ENCODE measurements at places on chromosomes 1 and 21. TPM values are rescaled to one million over a fixed set of nuclear protein-coding genes. Genes with fewer than 3 reads are reported as not detected.

DNA sequence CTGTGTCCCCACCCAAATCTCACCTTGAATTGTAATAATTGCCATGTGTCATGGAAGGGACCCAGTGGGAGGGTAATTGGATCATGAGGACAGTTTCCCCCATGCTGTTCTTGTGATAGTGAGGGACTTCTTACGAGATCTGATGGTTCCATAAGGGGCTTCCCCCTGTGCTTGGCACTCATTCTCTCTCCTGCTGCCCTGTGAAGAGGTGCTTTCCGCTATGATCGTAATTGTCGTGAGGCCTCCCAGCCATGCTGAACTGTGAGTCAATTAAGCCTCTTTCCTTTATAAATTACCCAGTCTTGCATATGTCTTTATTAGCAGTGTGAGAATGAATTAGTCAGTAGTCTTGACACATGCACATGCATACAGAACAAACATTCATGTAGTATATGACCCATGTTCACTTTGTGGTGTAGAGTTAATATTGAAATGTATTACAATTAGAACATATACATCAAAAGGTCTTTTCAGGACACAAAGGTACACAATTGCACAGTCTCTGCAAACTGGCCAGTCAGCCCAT is 16.9 kb upstream of the IFI16 start:
- no peak for DNase-seq

- no peak for DNase-seq
Observed at GRCh38 chr21:44867999-44868700, 5.3 kb downstream of the PTTG1IP start.

DNA sequence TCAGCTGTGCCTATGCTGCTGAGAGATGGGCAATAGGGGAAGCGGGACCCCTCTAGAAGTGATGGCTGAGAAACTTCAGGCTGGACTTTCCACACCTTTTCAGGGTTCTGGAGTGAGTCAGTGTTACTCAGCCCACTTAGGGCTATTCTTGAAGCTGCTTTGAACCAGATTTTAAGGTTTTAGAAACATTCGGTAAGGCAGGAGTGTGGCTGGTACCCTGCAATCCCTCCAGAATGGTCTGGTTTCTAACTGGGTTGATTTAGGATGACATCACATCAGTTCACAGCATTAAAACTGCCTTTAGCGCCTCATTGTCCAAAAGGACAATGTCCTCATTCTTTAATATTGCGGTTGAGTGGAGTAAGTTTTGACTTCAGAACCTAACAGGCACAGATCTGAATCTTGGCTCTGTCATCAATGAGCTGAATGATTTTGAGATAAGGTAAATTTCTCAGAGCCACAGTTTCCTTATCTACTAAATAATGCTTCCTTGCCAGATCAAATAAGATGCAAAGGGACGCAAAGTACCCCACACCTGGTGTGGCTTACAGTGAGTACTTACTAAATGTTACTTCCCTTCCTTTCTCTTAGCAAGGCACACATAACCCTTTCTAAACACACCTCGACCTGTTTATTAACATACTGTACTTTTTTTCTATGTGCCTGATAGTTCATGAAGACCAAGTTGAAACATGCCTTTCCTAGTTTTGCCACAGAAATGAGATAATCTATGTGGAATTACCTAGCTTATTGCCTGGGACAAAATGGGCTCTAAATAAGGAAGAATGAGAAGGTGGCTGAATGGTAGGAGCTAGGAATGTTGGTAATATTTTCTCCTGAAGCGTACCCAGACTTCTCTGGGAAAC is 209.8 kb downstream of the ROR1 start:
- no peak for DNase-seq

DNA sequence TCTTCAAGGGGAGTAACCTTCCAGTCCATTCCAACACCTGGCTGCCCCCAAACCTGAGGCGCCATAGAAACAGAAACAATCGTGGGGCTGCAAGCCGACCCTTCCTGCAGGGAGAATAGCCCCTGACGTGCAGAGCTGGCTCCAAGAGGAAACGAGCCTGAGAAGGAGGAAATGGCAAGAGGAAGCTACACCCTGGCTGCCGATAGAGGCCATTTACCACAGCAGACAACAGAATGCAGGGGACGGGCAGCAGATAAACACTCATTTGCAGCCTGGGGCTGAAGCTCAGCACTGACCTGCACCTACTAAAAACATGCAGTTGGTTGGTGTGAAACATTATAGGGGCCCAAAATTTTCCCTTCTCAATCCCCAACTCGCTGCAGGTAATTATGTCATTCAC is 8.7 kb upstream of the TDRD10 start:
- no peak for DNase-seq

DNA sequence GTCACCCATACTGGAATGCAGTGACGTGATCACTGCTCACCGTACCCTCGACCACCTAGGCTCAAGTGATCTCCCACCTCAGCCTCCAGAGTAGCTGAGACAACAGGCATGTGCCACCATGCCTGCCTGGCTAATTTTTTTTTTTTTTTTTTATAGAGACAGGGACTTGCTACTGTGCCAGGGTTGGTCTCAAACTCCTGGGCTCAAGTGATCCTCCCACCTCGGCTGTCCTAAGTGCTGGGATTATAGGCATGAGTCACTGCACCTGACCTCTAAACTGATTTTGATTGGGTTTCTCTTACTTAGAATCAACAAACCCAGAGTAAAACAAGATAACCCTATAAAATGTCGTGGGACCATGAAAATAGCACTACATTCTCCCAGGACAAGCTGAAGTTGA is 112.0 kb downstream of the UBE2U start:
- peak; percentile 62 for DNase-seq

Gene CFHR1
- total RNA-seq = not detected

GRCh38 chr1:100511058-100511457 is 26.9 kb upstream of the GPR88 start:
- no peak for DNase-seq

DNA sequence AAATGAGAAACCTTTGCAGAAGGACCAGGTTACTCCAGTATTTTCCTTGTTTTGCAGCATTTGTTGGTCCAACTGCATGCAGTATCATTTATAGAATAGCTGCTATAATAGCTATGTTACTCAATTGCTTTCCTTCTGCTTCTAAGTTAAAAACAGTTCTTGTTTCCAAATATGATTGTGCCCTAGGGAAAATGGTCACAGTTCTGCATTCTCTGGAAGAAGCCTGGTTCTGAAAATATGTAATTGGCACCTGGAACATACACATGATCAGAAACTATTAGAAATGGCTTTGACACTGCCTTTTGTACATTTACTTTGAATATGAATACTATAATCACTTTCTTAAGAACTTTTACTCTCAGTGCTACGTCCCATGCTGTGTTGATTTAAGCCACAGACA is 33.6 kb downstream of the HENMT1 start:
- DNase-seq = no peak

DNA sequence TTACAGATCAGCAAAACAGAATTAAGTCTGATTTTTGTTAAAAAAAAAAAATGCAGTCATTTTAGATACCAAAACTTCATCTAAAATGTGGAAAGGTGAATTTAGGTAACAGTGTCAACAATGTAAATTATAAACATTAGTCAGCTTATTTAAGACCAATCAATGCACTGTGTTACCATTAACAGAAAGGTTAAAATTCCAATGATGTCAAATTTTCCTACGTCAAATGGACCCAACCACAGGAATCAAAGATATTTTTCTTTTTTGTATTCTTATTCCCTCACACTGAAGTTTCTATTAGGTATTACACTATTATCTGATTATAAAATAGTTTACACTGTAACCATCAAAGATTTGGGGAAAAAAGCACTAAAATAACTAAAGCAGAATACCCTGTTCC is 6.5 kb downstream of the ARHGAP29 start:
- DNase-seq = no peak

- DNase-seq = no peak
Observed at GRCh38 chr1:174262349-174263241, 103.3 kb downstream of the RABGAP1L start.

DNA sequence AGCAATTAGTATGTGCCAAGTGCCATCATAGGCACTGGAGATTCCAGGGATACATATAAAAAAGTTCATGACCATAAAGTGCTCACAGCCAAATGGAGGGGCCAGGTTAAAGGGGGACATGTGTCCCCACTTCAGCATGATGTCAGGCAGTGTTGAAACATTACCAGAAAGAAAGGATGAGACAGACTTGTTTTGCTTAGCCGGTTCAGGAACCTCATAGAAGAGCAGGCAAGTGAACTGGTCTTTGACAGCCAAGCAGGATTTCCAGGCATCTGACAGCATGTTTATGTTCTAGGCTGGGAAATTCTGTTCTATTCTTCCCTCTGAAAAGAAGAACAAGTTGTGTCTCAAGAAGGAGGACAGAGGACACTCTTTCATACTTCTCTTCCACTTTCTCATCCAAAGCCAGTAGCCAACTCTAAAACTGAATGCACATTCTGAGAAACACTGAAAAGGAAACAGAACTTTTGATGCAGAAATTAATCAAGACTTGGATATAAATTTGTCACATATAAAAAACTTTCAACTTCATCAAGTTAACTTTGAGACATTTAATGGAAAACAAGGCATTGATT is 39.7 kb downstream of the GLUL start:
- no peak for DNase-seq

DNA sequence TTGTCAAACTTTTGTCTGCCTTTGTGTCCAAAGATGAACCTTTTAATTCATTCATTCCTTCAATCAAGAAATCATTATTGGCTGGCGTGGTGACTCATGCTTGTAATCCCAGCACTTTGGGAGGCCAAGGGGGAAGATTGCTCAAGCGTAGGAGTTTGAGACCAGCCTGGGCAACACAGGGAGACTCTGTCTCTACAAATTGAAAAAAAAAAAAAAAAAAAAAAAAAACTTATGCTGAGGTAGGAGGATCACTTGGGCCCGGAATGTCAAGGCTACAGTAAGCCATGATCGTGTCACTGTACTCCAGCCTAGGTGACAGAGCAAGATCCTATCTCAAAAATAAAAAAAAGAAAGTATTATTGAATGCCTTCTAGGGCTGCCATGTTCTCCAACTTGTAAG is 51.3 kb upstream of the CXADR start:
- DNase-seq = no peak

Gene FNDC10
- not detected for total RNA-seq

Gene SLC2A5
- 0.57 TPM for total RNA-seq

- DNase-seq = no peak
Observed at GRCh38 chr1:228037401-228038386, 30.9 kb downstream of the WNT3A start.

GRCh38 chr1:24935615-24936484 is 5.8 kb upstream of the RUNX3 start:
- DNase-seq = no peak

DNA sequence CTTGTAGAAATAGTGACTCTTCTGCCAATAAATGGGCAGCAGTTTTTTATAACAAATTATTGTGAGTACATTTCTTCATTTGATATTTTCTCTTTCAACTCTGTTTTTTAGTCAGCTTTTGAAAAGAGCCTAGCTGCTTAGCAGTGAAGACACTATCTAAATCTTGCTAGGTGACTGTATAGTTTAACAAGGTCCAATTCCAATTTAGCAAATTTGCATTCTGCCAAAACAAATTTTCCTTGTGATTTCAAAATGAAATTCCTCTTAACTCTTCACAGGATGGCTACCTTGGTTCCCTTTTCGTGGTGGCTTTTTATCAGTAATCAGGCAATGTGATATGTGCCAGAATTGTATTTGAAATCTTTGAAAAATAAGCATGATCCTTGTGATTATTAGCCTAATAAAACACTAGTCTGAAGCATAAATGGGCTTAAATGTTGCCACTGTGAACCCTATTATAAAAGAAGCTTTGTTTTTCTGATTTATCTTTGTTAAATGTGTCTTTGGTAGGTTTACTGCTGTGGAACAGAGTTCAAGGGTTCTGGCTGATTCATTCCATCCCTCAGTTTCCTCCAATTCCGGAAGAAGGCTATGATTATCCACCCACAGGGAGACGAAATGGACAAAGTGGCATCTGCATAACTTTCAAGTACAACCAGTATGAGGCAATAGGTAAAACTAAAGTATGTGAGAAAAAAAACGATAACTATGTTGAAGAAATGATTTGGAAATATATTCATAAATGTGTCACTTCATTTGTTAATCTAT is 12.2 kb downstream of the DNASE2B start:
- no peak for DNase-seq

Gene GJA8
- total RNA-seq = not detected

- DNase-seq = no peak
Observed at GRCh38 chr1:196608390-196609369, at the start of gene KCNT2. TSS of gene KCNT2 (minus strand) at chr1:196608440. CDS start at chr1:196608309, 131 bp downstream.

Gene CHI3L2
- total RNA-seq = 5.4 TPM

- DNase-seq = no peak
Observed at GRCh38 chr21:25370311-25370744, 237.0 kb downstream of the MRPL39 start.

DNA sequence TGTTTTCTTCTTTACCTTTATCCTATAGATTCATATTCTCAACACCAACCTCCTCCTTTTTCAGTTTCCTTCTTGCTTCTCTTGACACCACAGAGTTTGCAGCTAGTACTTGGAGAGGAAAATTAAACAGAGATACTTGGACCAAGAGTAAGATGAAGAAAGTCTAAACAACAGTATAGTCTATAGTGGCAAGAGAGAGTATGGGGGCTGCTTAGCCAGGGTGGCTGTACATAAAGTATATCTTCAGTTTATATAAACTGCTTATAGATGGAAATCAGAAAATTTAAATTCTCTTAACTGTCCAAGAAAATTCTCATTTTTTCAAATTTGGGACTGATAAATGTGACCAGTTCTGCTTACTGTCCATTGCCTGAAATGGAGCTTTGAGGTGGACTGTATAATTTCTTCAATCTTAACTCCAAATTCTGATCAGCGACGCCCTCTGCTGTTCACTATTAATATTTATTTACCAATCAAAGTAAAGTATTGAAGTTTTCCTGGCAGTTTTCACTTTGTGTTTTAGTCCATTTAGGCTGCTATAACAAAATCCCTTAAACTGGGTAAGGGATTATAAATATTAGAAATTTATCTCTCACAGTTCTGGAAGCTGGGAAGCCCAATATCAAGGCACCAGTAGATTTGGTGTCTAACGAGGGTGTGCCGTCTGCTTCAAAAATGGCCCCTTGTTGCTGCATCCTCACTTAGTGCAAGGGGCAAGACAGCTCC is 14.8 kb upstream of the METTL18 start:
- DNase-seq = no peak

DNA sequence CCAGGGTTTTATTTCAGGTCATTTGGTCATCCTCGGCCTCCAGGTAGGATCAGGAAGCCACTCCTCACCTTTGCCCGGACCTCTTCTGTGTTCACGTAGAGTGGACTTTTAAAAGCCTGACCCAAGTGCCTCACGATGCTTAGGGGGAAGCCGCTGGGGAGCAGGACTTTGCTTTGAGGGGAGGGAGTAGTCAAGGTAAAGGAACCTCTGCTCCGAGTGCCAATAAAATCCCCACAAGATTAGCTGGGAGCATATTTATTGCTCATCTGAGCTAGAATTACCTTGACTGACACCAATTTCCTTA is 603 bp upstream of the DHRS3 start:
- DNase-seq = no peak

- no peak for DNase-seq
Observed at GRCh38 chr1:53966794-53967193, 20.6 kb downstream of the LRRC42 start.

DNA sequence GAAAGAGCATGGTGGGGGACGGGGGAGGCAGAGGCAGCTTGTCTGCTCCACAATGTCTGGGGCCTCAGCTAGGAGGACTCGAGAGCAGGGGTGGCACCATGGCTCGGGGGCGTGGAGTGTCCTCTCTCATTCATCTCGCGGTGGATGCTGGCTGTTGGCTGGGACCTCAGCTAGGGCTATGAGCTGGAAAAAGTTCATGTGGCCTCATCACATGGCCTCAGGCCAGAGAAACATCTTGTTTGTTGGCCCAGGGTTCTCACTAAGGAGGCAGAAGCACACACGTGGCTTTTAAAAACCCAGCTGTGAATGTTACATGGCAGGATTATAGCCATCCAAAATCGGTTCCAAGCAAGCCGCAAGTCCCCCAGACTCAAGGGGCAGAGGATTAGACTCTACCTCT is 6.2 kb upstream of the CENPS start:
- DNase-seq = no peak
